ENCODE measurements at places on chromosomes 11 and 22.
A peak's percentile ranks its signal among the peaks of the same experiment; 100 is the strongest.

GRCh38 chr11:87397011-87397865 is 359.5 kb downstream of the TMEM135 start:
- no peak for DNase-seq

DNA sequence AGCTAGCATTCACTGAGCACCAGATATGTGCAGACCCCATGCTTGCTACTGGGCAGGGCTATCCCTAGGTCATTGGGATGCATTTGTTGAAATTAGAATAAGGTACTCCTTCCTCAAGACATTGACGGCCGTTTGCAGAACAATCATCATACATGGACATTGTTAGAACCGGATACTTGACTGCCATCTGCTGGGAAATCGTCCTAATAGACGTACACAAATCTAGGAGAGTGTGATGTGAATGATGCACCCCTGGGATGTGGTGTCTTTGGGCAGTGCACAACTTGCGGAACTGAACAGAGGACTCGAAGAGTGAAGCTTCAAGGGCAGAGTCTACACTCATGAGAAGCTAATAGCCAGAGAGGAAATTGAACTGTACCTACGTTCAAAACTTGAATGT is 35.9 kb downstream of the MYO18B start:
- DNase-seq: no peak

GRCh38 chr11:75633409-75634066 is 35.3 kb downstream of the MAP6 start:
- no peak for DNase-seq

- no peak for DNase-seq
These were observed 23.7 kb downstream of the SLC37A2 start for GRCh38 chr11:125086633-125087296.

DNA sequence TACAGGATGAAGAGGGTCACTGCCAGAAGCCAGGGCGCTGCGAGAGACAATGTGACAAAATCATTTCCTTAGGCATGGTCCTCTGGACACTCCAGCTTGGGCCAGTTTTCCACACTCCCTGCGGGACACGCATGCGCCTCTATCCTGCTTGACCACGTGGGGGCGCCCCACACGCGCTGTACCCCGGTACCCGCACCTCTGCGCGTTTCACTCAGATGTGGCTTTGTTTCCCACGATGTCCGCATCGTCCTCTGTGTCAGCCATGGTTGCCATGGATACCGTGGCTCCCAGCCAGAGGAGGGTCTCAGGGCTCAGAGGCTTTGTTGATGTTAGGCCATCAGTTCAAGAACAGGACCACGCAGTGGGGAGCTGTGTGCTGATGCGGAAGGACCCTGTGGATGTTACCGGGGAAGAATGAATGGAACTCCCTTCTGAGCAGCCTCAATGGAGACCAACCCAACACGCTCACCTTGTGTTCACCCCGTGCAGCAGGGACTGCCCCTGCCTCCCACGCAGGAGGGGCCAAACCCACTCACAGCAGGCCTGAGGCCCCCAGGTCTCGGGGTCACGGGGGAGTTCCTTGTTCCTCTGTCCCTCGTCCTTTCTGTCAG is 101.1 kb upstream of the SLC22A12 start:
- DNase-seq: peak; percentile 10

DNA sequence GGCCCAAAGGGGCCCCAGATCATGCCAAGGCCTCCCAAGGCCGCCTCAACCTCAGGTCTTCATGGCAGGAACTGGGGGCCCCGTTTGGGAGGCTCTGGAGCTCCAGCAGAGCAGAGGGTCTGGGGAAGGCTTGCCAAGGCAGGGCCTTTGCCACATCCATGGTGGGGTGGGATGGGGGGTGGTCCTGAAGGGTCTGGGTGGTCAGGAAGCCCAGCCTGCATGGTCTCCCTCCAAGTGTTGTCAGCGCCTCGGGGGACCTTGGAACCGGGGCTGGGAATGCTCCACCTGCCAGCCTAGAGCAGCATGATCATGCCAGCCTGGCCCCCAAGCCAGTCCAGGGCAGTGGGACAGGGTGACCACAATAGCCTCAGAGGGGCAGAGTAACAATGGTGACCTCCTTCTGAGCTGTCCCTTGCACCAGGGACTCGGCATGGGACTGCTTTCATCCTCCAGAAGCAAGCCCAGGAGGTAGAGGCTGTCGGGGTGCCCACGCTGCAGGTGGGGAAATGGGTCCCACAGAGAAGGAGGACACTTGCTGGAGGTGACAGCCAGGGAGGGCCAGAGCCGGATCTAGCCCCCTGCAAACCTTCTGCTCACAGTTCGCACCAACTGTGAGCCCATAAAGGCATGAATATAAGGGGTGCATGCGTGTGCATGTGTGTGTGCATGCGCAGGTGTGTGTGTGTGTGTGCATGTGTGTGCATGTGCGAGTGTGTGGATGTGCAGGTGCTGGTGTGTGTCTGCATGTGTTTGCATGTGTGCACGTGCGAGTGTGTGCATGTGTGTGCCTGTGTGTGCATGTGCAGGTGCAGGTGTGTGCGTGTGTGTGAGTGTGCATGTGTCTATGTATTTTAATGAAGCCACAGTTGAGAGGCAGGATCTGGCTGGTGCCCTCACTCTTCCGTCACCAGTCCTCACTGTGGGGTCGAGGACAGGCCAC is 63.8 kb downstream of the MYEOV start:
- no peak for DNase-seq

DNA sequence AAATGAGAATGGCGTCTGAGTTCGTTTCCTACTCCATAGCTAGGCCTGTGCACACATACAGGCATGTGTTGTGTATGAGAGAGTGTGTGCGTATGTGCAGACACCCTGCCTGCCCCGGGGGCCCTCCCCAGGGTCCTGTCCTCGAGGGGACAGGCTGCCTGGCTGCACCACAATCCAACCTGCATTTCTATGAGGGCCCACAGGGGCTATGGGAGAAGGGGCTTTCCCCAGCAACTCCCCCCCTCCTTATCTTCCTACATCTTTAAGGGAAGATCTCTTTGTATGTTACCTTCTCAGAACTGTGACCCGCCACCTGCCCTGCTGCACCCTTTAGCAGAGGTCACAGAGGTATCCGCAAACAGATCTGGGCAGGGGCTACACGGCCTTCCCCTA is 14.9 kb downstream of the ADORA2A start:
- no peak for DNase-seq

DNA sequence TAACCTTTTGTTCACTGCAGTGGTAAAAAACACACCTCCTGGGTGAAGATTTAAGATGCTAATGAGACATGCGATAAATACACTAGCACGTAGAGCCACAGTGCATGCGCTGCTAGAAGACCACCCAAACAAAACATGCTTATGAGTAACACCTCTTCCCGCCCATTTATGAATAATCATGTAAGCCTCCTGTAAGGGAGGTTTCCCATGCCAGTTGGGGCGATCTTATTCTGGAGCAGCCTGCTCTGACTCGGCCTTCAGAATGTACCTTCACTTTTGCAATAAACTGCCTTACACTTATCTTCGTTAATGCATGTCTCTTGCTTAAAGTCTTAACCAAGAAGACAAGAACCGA is 18.1 kb upstream of the SCARF2 start:
- DNase-seq: no peak

DNA sequence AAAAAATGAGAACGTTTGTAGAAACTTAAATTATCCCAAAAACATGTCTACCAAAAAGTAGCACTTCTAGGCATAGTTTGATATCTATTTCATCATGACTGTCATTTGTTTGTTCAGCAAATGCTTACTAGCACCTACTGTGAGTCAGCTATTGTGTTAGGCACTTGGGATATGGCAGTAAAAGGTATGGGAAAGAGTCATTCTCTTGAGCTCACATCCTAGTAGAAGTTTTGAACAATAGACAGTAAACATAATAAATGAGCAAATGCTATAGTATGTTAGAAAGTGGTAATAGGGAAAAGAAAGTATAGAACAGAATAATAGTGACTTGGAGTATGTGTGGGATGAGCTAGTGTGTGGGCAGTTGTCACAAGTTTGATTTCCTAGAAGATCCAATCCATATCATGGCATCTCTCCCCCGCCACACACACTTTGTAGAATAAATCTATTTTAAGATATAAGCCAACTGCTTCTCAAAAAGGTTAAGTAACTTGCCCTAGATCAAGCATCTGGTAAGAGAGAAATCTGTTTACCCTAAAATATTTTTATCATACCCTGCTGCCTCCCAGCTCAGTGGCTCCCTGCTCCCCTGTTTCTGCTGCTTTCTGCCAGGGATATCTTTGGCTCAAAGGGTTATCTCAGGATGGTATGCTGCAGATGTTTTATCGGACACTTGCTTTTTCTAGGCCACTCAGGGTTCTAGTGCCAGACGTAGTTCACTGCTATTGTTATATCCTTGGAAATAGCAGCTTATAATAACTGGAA is 129.7 kb downstream of the NCAM1 start:
- no peak for DNase-seq

DNA sequence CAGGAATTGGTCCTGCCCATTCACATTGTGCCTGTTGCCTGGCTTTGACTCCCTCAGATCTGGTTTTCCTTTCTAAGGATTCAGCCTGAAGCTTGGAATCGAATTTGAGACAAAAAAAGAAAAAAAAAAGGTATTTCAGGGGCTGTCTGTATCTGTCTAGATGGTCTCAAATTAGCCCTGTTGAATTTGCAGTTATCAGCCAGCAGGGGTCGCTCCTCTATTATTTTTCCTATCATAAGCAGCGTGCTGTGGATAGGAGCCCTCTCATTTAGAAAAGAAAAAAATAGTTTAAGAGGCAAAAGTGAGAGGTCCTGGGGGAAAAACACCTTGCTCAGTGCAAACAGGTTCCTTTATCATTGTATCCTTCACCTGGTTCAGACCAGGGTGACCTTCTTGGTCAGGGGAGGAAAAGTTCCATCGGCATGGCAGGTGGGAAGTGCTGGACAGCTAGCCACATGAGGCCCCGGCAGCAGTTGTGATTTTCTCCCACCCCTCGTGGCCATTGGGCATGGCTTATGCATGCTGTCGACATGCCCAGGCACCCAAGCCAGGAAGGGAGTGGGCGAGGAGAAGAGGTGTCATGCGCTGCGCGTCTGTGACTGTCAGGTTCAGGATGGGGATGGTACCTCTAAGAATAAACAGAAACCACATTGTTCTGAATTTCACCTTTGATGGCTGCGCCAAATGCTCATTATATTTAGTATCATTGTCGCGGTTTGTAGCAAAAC is 13.1 kb downstream of the OR5AK2 start:
- no peak for DNase-seq

DNA sequence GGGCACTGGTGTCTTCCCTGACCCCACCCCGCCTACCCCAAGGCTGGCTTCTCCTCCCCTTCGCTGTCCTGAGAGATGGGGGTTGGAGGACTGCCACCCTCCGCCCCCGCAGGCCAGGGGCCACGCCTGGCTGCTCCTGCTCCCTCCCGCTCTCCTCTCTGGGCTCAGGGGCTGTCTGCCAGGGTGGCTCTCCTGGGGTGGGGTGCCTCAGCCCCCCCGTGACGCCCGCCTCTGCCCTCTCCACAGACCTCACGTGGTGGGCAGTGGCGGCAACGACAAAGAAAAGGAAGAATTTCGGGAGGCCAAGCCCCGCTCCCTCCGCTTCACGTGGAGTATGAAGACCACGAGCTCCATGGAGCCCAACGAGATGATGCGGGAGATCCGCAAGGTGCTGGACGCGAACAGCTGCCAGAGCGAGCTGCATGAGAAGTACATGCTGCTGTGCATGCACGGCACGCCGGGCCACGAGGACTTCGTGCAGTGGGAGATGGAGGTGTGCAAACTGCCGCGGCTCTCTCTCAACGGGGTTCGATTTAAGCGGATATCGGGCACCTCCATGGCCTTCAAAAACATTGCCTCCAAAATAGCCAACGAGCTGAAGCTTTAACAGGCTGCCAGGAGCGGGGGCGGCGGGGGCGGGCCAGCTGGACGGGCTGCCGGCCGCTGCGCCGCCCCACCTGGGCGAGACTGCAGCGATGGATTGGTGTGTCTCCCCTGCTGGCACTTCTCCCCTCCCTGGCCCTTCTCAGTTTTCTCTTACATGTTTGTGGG is 8.1 kb downstream of the RCOR2 start:
- no peak for DNase-seq

- no peak for DNase-seq
These were observed 36.9 kb upstream of the KRTAP5-7 start for GRCh38 chr11:71490044-71490730.

DNA sequence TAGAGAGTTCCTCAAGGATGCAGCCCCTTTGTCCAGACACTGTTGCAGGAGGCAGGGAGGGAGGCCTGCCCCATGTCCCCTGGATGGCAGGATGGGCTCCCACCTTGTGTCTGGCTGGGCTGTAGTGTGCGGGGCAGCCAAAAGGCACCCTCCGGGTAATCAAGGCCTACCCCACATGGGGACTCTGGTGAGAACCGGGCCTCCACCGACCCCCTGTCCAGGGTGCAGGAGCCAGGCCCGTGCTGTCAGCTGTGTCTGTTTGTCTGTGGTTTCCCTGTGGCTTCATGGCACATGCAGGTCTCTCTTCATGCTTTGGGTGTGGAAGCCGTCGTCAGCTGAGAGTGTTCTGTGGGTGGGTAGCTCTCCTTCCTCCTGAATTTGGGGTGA is 1240.9 kb downstream of the BRD1 start:
- no peak for DNase-seq

DNA sequence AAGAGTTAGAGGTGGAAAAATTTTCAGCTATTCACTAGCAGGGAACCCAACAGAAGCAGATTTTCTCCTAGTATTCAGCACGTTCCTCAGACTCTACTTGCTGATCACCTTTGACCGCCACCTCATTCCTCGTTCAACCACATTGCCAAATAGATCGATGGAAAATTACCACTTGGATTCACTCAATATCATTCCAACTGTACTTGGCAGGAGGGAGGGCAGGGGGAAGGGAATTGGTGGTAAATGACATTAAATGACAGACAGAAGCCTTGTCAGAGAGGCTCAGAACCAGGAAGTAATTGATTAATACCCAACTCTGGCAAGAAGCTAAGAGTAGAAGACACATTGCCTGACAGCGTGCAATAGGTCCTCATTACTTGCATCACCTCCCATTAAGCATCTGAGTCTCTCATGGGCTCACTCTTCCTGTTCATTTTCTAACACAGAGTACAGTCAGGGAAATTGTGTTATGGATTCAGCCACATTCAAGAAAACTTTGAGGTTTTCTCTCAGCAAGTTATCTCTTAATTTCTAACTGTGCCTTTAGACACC is 240.5 kb upstream of the FAT3 start:
- no peak for DNase-seq

DNA sequence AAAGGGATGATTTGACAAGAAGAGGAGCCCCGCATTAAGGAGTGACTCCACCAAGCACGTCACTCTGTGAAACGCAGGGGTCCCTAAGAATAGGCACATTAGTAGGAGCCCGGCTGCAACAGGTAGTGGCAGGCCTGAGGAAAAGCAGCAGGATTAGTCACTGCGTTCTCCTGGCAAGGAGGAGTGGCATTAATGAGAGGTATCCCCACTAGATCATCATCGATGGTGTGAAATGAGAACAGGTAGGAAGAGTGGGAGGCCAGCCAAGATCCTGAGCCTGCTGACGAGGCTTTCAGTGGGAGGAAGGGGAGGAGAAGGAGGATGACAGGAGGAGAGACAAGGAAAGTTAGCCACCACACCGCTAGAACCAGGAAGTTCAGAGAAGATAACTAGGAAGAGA is 38.6 kb downstream of the NRXN2 start:
- DNase-seq: no peak

GRCh38 chr11:6414874-6415328 is 4.0 kb downstream of the APBB1 start:
- DNase-seq: no peak

- DNase-seq: no peak
These were observed 11.4 kb downstream of the KCNJ5 start for GRCh38 chr11:128902515-128903066.

- no peak for DNase-seq
These were observed 16.2 kb downstream of the SLC37A2 start for GRCh38 chr11:125079151-125079877.
